Activated T-cell treated with anti-CD3 and anti-CD28 coated beads, Interleukin-2, amount 50 U/mL, for 48 hours (primary cell): ENCODE measurements at places on chromosomes 3 and 15.

DNA sequence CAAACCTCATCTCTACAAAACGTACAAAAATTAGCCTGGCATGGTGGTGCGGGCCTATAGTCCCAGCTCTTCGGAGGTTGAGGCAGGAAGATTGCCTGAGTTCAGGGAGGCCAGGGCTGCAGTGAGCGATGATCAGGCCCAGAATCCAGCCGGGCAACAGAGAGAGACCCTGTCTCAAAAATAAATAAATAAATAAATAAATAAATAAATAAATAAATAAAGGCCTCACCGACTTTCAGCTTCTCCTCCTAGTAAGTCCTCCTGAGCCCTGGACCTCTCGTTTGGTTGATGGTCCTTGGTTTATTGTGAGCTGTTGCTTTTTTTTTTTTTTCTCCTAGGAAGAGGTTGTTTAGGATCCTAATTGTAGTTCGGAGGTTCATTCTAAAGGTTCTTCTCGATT, 25.1 kb downstream of the WDR73 start:
- DNase-seq, result no peak

GRCh38 chr3:126111566-126112475, 27.9 kb upstream of the SLC41A3 start:
- no peak for DNase-seq

DNA sequence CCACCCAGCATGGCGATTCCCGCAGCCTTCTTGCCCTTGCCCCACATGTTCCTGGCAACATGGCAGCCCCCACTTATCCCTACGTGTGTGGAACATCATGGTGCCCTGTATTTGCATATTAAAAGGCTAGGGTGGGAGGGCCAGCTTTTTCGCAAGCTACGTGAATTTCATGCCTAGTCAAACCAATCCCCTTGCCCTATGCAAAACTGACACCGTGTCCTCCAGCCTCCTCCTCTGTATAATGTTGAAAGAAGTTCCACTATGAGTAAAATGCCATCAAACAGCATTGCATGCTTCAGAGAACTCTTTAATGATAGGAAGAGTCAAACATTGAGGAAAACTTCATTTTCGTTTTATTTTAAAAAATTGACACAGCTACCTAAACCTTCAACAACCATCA, 170.9 kb downstream of the IL1RAP start:
- no peak for DNase-seq

DNA sequence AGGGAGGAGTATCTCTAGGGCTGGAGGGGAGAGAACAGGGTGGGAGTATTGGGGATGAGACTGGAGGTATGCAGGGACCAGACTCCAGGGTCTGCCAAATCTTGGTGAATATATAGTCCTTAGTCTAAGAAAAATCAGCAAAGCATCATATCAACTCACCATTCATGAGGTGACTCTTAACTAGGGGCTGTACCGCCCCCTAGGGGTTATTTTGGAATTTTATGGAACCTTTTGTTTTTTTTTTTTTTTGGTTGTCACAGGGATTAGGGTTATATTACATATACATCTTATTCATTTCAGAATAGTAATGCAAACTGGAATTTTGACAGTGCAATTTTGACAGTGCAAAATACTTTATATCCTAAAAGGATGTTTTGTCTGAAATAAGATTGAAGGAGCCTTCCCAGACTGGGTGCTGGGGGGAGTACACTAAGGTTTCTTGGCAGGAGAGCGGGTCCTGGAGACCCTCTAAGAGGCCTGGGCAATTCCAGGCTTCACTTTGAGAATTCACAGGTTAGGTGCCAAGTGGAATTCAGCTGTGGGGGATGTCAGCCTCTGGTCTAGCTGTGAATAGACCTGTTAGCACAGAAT, 7.5 kb downstream of the CMTM7 start:
- DNase-seq, result no peak

DNA sequence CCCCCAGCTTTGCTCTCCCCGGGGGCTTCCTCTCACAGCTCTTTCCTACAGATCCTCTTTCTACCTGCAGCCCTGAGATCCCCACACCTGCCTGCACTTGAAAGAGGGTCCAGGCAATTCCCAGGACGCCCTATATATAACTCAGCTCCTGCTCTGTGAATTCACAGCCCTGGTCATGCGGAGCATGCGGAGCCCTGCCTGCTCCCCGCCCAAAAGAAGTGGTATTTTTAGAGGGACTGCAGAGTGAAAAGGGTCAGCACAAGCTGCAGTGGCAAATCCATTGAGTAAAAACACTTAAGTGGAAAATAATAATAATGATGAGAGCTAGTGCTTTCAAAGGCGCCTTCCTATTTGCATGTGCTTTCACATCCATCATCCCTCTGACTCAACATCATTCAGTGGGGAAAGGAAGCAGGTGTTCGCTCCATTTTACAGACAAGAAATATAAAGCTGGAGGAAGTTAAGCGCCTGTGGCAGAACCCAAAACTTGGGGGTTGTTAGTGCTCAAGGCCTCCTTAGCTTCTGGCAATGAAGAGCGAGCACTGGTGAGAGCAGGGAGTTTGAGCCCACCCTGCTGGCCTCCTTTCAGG, 76.3 kb upstream of the LIPC start:
- no peak for DNase-seq

- DNase-seq, result no peak
These were observed 511.2 kb downstream of the MECOM start for GRCh38 chr3:169152319-169152718.

- DNase-seq, result no peak
These were observed 6.9 kb downstream of the CYFIP1 start for GRCh38 chr15:22973286-22973685.

GRCh38 chr15:100766243-100767000, 113.2 kb upstream of the ALDH1A3 start:
- no peak for DNase-seq

DNA sequence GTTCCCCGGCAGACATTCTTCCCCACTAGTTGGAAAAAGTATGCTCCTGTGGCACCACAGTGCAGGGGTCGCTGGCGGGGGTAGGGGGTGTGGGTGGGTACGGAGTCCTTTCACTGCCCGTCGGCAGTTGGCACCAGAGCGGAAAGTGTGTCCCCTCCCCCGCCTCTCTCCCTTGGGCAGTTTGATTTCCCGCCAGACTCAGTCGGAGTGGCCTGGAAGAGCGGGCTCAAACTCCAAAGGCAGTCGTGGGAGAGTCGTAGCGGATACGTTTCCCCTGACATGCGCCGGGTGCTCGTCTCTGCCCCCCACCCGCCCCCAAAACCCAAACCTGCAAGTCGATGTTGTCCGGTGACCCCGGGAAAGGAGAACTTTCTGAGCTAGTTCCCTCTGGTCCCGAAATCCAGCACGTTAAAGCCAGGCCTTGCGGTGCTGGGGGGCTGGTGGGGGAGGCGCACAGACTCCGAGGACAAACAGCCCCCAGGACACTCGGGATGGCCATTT, 4.4 kb upstream of the FOXB1 start:
- peak; percentile 23 for DNase-seq

- DNase-seq, result no peak
These were observed 62.0 kb downstream of the SFMBT1 start for GRCh38 chr3:52983828-52984227.

DNA sequence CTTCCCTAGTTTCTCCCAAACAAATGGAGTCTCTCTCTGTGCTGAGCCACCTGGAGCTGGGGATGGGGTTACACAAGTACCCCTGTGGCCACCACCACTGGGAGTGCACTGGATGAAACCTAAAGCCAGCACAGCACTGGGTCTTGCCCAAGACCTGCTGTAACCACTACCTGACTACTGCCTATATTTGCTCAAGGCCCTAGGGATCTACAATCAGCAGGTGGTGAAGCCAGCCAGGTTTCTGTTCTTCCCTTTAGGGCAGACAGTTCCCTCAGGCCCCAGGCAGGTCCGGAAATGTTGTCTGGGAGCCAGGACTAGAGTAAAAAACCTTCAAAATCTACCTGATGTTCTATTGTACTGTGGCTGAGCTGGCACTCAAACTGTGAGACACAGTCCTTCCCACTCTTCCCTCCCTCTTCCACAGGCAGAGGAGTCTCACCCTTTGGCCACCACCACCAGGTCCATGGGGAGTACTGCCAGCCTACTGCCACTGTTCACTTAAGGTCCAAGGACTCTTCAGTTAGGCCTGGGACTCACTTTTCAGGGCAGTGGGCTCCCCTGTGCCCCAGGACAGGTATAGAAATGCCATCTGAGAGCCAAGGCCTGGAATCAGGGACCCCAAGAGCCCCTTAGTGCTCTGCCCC, 23.8 kb downstream of the C3orf20 start:
- no peak for DNase-seq

GRCh38 chr15:68536331-68537095, 42.3 kb upstream of the CORO2B start:
- no peak for DNase-seq

- no peak for DNase-seq
These were observed 48.8 kb downstream of the BLM start for GRCh38 chr15:90765966-90766365.

GRCh38 chr15:27527490-27528067, 556.6 kb downstream of the GABRG3 start:
- no peak for DNase-seq

DNA sequence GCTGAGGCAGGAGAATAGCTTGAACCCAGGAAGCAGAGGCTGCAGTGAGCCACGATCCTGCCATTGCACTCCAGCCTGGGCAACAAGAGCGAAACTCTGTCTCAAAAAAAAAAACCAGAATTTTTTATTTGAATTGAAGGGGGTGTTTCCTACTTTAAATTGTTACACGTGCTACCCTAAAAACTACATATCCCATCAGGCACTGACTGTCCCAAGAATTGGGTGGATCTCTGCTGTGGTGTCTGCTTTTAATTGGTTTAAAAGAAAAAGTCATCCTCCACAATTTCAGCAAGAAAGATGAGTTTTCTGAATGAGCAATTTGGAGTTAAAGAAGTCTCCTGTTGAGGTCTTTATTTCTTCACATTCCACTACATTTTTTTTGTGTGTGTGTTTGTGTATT, 2.1 kb downstream of the PDIA3 start:
- DNase-seq, result no peak

GRCh38 chr15:81418891-81419290, 44.9 kb upstream of the TMC3 start:
- no peak for DNase-seq

- no peak for DNase-seq
These were observed 857.3 kb downstream of the NAALADL2 start for GRCh38 chr3:175716446-175716845.

DNA sequence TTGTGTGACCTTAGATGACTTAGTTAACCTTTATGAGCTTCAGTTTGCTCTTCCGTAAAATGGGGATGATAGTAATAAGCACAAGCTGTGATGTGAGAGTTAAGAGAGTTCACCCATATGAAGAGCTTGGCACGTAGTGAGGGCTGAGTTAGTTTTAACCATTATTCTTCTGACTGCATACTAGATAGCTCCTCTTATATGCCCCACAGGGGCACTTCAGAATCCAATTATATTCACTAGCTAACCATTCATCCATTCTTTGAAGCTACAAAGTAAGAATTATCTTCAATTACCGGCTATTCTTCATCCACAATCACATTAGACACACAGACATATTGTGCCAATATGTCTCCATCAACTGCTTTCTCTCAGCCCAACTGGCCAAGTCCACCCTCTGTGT, 159.0 kb upstream of the STT3B start:
- no peak for DNase-seq

DNA sequence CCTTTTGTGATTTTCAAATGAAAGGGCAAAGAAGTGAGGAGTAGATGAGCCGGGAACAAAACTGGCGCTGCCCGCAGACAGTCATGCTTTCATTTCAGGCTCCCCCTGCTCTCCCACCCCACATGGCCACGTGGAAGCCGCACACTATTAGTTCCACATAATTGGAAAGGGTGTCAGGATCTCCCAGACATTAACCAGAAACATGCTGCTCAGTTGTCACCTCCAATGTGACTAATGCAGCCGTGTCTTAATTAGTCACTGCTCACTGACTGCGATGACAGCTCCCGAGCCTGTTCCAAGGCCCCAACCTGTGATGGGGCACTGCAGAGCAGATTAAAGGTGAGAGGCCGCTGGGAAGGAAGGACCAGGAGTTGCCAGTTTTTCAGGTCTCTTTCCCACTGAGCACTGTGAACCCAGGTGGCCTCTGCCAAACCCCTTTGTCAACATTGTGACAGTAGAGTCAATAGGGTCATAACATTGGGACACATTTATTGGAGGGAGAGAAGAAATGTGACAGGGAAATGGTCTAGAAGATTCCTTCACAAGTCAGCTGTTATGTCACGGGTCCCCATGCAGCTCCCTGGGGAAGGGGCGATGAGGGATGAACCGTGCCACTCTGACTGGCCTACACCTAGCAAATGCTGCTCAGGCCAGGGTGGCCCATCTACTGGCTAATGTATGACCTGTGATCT, 38.6 kb upstream of the SFMBT1 start:
- no peak for DNase-seq

GRCh38 chr15:90654233-90655136, 62.7 kb upstream of the BLM start:
- no peak for DNase-seq

DNA sequence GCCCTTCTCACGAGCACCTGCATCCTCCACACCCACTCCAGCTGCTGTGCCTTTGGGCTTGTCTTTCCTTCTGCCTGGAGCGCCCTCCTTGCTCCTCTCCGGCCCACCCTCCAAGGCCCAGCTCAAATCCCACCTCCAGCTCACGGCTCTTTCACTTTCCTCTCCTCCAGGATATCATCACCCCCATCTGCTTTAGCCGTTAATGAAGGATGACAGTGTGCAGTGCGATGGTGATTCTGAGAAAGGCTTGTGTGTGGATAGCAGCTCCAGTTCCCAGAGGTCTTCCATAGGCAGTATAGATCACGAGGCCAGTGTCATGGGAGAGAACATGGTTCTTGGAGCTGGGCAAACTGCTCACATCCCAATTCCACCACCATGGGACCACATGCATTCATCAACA, 237.4 kb downstream of the TLE3 start:
- DNase-seq, result no peak

GRCh38 chr3:126300761-126301481, 56.3 kb downstream of the KLF15 start:
- no peak for DNase-seq

GRCh38 chr3:183487896-183488295, 59.5 kb upstream of the MCF2L2 start:
- no peak for DNase-seq

GRCh38 chr15:57286446-57287122, 89.7 kb upstream of the CGNL1 start:
- no peak for DNase-seq

GRCh38 chr3:131772269-131773026, 262.4 kb downstream of the CPNE4 start:
- DNase-seq, result no peak

DNA sequence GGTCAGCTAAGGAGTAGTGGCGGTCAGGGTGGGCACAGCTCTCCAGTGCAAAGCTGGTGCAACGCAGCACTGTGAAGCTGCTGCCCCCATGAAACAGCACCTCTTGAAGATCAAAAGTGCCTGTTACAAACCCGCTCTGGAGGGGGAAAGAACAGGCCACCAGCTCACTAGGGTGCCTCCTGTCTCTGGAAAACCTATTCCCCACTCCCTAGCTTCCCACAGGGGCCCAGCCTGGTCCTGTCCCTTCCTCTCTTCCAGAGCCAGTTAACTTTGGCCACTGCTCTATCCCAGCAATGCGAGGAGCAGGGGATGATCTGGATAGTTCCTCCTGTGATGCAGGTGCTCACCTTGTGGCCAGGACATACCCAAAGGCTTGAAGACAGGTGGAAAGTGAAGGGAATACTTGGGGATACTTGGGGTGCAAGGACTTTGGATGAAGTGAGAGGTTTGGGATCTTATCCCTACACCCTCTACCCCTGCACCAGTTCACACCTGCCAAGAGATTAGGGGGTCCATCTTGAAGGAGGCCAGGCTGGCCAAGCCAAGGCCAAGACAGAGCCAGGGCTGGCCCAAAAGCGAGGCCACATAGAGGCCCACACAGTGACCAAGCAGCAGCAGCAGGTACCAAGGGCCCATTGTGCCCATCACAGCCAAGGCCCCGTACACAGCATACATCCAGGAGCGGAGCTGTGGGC, 4.2 kb downstream of the HHATL start:
- peak; percentile 14 for DNase-seq

GRCh38 chr3:197306374-197307086, 8.1 kb upstream of the DLG1 start:
- no peak for DNase-seq
